OCI-M1 (cell line): ENCODE measurements at places on chromosomes 12 and 14.

- peak; percentile 52 for DNase-seq
These were observed 142.8 kb downstream of the PAWR start for GRCh38 chr12:79547735-79548609.

- DNase-seq = no peak
These were observed 56.2 kb downstream of the CRADD start for GRCh38 chr12:93733358-93733757.

DNA sequence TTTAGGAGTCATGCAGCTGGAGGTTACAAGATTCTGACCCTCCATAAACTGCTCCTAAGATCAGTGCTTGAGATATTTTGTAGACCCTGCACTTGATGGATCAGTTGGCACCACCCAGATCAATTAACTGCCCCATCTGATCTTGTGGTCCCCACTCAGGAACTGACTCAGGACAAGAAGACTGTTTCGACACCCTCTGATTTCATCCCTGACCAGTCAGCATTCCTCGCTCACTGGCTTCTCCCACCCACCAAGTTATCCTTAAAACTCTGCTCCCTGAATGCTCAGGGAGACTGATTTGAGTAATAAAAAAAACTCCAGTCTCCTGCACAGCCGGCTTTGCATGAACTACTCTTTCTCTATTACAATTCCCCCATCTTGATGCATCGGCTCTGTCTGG, 360.2 kb downstream of the GALC start:
- no peak for DNase-seq

GRCh38 chr14:55127460-55127951, 1.5 kb upstream of the LGALS3 start:
- no peak for DNase-seq

- DNase-seq = no peak
These were observed 198.1 kb downstream of the KCNH5 start for GRCh38 chr14:62847168-62847567.

DNA sequence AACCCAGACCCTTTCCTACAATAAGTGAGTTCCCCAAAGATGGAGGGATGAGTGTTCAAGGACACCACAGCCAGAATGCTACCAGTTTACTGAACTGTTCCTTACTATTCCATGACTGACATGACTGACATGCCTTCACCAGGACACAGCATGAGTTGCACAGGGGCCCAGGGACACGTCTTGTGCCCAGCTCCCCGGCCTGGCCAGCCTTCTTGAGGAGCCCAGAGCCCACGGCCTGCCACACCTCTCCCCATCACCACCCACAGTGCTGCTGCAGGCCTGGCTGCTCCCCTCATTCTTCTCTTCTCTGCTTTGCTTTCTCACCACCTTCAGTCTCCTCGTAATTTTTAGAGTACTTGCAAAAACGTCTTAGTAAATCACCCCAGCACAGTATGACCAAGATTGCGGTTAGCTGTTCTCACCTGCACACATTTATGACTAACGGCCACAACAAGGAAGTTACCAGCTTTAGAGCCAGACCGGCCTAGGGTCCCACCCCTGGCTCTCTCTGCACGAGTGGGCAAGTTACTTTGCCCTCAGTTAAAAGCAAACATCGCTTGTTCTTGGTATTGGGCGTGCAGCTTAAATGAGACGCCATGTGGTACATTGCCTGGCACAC, 18.5 kb downstream of the PPP2R5E start:
- no peak for DNase-seq

DNA sequence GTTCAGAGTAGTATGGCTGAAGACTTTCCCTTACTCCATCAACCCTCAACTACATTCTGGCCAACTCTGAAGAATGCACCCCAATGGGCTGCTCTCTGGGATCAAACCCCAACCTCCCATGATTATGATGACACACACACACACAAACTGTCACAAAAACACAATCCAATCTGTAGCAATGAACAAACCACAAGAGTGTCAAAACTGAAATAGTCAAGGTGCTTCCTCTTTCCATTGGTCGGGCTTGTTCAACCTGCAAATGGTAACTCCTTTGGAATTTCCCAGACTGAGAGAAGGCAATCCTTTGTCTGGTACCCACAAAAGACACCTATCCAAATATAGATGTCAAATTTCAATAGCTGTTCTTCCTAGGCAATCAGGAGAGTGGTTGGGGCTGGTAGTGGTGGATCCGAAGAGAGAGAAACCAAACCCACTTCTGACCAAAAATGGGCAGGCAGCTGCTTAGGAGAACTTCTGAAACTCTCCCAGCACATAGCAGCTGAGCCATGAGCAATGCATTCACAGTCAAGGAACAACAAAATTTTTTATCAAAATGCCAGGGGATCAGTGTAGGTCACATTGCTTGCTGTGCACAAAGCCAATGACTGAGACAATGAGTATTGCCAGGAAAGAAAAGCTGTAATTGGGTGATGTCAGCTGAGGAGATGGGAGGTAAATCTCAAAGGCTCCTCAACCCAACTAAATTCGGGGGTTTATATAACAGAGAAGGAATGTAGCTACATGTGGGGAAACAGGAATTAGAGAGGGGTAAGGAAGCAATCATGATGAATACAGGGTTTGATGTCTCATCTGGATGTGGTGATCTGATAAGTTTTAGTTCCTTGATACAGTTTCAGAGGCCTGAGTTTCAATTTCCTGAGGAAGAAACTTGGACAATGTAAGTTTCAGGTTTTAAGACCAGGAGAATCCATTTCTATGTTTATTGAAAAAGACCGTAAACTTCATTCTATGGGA, 191.4 kb downstream of the KITLG start:
- no peak for DNase-seq

DNA sequence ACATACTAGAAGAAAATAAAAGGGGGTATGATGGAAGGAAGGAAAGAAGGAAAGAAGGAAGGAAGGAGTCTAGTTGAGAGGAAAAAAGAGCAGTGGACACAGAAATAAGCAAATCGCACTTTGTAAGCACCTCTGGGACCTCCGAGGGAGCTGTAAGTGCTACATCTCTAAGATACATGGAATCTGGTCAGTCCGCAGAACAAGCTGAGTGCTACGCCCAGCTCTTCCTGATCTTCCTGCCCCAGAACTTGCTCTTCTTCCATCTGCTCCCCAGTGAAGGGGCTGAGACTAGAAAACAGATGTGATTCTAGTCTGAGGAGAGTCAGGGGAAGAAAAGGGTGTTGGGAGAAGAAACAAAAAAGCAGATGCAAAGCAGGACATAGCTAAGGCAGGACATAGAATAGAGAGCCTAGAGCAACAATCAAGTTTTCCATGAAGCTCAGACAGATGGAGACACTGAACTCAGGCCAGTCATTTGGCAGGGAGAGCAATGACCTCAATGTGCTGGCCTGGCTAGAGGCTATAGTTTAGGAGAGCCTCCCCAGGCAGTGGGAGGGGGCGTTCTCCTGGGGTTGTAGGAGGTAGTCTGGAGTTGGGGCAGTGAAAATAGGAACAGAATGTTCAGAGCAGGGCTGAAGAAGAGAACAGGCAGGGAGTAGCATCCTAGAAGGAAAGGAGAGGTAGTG, 1.7 kb upstream of the MFAP5 start:
- no peak for DNase-seq
